Activated CD8-positive, alpha-beta memory T cell treated with anti-CD3 and anti-CD28 coated beads, Interleukin-2, amount 10 ng/mL, durations not matched to agents 7 days and 5 days (primary cell): ENCODE measurements at places on chromosomes 3 and 15. TPM values are rescaled to one million over a fixed set of nuclear protein-coding genes. Genes with fewer than 3 reads are reported as not detected.

The FANCD2 gene
- total RNA-seq, result 109 TPM

The C3orf70 gene
- 0.07 TPM for total RNA-seq

The HDDC3 gene
- 33.2 TPM for total RNA-seq

The GFM1 gene
- 39.4 TPM for total RNA-seq

The SYNPR gene
- not detected for total RNA-seq

The RAB6B gene
- 1.3 TPM for total RNA-seq

The SGO1 gene
- total RNA-seq, result 38.5 TPM

The MUC20 gene
- 1.9 TPM for total RNA-seq

The GPR171 gene
- 218 TPM for total RNA-seq

The GLDN gene
- total RNA-seq, result not detected

The BFSP2 gene
- 2.1 TPM for total RNA-seq
